ENCODE measurements at places on chromosomes 11 and 22. TPM values are rescaled to one million over a fixed set of nuclear protein-coding genes. Genes with fewer than 3 reads are reported as not detected.

Gene GNG3
- 1.0 TPM for total RNA-seq

Gene ADAMTS8
- 0.66 TPM for total RNA-seq

Gene KCNJ11
- total RNA-seq = 7.6 TPM

Gene GAL
- total RNA-seq = 3.4 TPM

DNA sequence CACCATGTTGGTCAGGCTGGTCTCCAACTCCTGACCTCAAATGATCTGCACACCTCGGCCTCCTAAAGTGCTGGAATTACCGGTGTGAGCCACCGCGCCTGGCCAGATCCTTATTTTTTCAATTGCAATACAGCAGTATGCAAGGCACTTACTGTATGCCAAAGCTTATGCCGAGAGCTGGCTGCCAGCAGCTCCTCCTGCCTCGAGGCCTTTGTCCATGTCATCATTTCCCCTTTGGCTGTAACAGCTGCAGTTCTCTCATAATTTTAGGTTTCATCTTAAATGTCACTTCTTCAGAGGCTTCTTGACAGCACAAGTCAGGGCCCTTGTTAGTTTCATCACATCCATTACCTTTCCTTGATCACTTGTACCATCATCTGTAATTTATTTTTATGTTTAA lies 1.5 kb upstream of the SREBF2 start:
- no peaks in the 10 kb centered on the region for H3K36me3 ChIP-seq
- H3K27me3 ChIP-seq = no peaks in the 10 kb centered on the region

DNA sequence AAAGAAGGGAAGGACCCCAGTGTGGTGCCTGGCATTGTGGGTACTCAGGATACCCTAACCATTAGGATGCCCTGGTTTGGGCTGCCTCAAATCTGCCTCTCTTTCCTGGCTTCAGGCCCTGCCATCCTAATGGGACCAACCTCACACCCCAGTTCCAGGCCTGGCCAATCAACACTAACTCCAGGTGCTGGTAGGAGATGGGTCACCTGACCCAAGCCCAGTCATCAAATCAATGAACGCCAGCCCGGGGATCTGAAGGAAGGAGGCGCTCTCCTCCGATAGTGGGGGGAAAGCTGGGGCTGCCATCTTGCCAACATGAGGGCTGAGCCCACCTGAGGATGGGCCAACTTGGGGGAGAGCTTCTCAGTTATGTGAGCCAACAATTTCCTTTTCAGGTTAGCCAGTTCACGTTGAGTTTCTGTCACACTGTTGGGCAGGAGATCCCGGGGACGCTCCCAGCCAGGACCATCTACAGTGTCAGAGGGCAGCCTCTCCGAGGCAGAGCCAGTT lies 12.7 kb downstream of the MFNG start:
- DNase-seq = no peak
- H3K27me3 ChIP-seq = no peaks in the 10 kb centered on the region
- no peaks in the 10 kb centered on the region for H3K36me3 ChIP-seq
- H3K4me1 ChIP-seq = no peaks in the 10 kb centered on the region
- H3K27ac ChIP-seq = no peak overlapping the region
- H3K4me3 ChIP-seq = no peak overlapping the region

GRCh38 chr11:57566905-57567514 lies 462 bp downstream of the UBE2L6 start:
- peaks cover 19% of the 10 kb centered on the region for H3K4me1 ChIP-seq
- peak overlapping the region; percentile 92 for H3K4me3 ChIP-seq
- no peak for DNase-seq
- peak overlapping the region; percentile 70 for H3K27ac ChIP-seq
- H3K36me3 ChIP-seq = no peaks in the 10 kb centered on the region
- no peaks in the 10 kb centered on the region for H3K27me3 ChIP-seq

DNA sequence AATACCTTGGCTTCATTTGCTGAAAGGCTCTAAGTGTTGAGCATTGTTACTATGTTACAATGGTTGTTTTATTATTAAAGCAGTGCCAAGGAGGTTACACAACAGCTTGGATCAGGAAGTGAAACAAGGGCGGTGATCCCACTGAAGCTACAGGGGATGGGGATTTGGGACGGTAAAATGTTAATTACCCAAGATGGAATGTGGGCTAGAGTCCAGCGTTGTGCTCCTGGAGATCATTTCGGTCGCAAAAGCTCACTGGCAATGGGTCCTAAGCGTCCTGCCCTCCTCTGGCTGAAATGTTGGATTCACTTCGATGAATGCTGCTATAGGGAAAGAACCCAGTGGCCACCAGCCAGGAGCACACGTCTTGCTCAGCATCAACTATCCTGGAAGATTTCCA lies 48.3 kb downstream of the FAM83F start:
- peak; percentile 71 for DNase-seq
- H3K4me1 ChIP-seq = peaks cover 39% of the 10 kb centered on the region
- no peak overlapping the region for H3K4me3 ChIP-seq

DNA sequence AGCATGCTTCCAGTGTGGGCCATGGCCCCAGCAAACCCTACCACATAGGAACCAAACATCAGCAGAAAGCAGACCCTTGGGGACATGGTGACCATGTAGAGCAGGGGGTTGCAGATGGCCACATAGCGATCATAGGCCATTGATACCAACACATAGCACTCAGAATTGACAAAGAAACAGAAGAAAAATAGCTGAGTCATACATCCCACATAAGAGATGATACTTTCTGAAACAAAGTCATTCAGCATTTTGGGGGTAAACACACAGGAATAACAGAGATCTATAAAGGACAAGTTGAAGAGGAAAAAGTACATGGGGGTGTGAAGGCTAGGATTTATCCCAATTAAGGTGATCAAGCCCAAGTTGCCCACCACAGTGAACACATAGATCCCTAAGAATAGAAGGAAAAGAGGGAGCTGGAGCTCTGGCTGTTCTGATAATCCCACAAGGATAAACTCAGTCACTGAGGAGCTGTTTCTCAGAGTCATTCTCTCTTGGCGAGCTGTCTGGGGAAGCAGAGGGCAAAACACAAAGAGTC lies at the start of gene OR8B4:
Gene OR8B4, minus strand, starts transcription at position 488 of the 538 bp plus-strand sequence. Its CDS starts 0 bp downstream, at position 488.
- H3K36me3 ChIP-seq = no peaks in the 10 kb centered on the region
- no peaks in the 10 kb centered on the region for H3K4me1 ChIP-seq
- no peak within 1 kb of the TSS for H3K4me3 ChIP-seq
- H3K27me3 ChIP-seq = no peaks in the 10 kb centered on the region
- no peak within 1 kb of the TSS for H3K27ac ChIP-seq
- DNase-seq = no peak

- DNase-seq = no peak
- no peak overlapping the region for H3K4me3 ChIP-seq
- no peaks in the 10 kb centered on the region for H3K27me3 ChIP-seq
- H3K27ac ChIP-seq = no peak overlapping the region
Measured at GRCh38 chr11:7982582-7983119, 4.5 kb upstream of the EIF3F start.

DNA sequence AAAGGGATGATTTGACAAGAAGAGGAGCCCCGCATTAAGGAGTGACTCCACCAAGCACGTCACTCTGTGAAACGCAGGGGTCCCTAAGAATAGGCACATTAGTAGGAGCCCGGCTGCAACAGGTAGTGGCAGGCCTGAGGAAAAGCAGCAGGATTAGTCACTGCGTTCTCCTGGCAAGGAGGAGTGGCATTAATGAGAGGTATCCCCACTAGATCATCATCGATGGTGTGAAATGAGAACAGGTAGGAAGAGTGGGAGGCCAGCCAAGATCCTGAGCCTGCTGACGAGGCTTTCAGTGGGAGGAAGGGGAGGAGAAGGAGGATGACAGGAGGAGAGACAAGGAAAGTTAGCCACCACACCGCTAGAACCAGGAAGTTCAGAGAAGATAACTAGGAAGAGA lies 38.6 kb downstream of the NRXN2 start:
- peaks cover 20% of the 10 kb centered on the region for H3K4me1 ChIP-seq
- H3K27me3 ChIP-seq = no peaks in the 10 kb centered on the region
- H3K27ac ChIP-seq = no peak overlapping the region
- no peaks in the 10 kb centered on the region for H3K36me3 ChIP-seq
- DNase-seq = no peak
- H3K4me3 ChIP-seq = no peak overlapping the region

DNA sequence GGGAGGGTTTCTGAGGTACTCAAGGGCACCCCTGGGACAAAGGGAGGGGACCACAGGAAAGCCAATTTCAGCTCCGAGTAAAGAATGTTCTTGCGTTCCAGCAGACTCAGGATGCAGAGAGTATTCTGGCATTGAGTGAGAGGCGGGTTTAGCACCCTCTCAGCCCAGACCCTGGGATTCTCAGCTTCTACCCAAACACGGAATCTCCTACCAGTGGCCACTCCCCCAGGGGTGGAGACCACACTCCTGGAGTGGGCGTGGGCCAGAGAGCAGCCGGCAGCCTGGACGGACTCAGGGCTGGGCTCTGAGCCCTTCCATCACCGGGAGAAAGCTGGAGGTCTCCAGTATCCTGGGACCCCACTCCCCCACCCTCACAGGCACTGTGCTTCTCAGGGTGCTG lies 26.1 kb upstream of the TTLL12 start:
- H3K27me3 ChIP-seq = no peaks in the 10 kb centered on the region
- H3K27ac ChIP-seq = no peak overlapping the region
- no peaks in the 10 kb centered on the region for H3K4me1 ChIP-seq

GRCh38 chr11:85869781-85870180 lies 14.6 kb downstream of the CCDC83 start:
- H3K27me3 ChIP-seq = no peaks in the 10 kb centered on the region
- no peak overlapping the region for H3K27ac ChIP-seq
- H3K4me1 ChIP-seq = no peaks in the 10 kb centered on the region
- no peak overlapping the region for H3K4me3 ChIP-seq
- no peak for DNase-seq

- H3K4me3 ChIP-seq = no peak overlapping the region
- H3K27ac ChIP-seq = no peak overlapping the region
- H3K4me1 ChIP-seq = no peaks in the 10 kb centered on the region
- H3K36me3 ChIP-seq = no peaks in the 10 kb centered on the region
- H3K27me3 ChIP-seq = no peaks in the 10 kb centered on the region
- DNase-seq = no peak
Measured at GRCh38 chr22:32733196-32733768, 68.2 kb upstream of the TIMP3 start.

DNA sequence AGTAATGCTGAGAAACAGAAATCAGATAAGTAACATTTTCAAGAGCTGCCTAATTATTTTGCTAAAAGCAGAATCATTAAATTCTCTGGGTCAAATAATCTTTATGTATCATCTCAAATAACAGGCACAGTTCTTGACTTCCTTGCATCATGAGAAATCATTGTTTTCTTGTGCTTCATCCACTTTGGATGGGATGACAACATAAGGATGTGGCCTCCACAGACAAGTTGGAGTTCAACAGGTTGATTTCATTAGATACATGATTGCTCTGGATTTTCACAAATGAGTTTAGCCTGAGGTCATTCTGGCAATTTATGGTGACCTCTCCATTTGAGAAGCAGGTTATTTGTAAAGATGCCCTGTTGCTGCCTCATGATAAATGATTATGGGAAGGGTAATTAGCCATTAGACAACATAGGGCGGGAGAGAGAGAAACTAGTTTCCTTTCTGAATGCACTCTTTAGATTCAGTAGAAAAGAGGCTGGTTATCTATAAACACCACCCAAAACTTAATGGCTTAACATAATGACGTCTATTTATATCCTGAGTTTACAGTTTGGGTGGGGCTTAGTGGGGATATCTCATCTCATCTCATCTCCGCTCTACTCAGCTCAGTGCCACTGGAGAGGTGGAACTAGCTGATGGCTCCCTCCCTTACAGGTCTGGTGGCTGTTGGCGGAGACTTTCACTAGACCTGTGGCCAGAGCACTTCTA lies 35.0 kb upstream of the ADORA2A start:
- peaks cover 7% of the 10 kb centered on the region for H3K4me1 ChIP-seq
- no peaks in the 10 kb centered on the region for H3K36me3 ChIP-seq
- peak overlapping the region; percentile 4 for H3K27ac ChIP-seq
- H3K27me3 ChIP-seq = no peaks in the 10 kb centered on the region
- DNase-seq = no peak

DNA sequence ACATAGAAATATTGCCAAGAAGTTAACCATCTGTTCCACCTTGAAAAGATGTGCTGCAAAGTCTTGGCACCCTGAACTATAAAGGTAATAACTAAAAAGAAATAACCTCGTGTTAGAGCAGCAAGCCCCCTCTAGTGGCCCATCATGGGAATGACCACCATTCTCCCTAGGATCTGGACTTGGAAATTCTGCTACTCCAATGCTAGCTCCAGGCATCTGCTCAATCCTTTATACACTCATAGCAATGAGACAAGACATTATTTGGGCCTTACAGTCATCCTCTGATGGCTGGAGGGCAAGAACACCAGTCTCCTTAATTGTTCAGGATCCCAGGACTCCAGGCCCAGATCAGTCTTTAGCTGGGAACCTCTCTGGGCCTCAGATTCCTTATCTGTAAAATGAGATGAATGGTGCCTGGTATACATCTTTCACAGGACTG lies 76.0 kb downstream of the CWC15 start:
- H3K27me3 ChIP-seq = no peaks in the 10 kb centered on the region
- peak; percentile 58 for DNase-seq
- no peak overlapping the region for H3K4me3 ChIP-seq

DNA sequence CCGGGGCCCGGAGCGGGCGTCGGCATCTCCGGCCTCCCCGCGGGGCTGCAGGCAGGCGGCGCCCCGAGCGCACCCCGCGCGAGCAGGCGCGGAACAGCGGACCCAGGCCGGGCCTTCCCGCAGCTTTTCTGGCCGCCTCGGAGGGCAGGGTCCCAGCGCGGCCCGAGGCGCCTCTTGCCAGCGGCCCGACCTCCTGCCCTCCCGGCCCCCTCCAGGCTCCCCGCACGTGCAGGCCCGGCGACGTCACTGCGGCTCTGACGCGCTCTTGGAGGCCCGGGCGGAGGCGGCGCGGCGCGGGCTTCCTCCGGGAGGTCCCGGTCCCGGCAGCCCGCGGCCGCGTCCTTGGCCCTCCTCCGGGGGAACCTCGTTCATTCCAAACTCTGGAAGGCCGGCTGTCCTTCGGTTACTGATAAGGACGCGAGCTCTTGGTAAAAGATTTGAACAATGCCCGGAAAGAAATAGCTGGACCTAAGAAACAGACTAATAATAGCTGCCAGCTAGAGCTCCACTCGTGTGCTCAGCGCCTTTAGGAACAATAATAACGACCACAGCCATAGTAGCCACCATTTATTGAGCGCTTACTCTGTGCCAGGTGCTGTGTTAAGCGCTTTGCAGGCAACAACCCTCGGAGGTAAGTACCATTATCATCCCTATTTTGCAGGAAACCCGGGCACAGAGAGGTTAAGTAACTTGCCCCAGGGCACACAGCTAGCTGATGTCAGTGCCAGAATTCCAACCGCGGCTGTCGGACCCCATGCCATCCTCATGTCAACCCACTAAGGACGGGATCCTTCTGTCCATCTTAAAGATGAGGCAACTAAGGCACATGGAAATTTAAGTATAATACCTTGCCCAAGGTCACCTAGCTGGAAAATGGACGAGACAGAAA lies 39.1 kb upstream of the CREB3L1 start:
- H3K36me3 ChIP-seq = no peaks in the 10 kb centered on the region
- peak; percentile 65 for DNase-seq
- no peak overlapping the region for H3K4me3 ChIP-seq
- H3K27ac ChIP-seq = no peak overlapping the region
- H3K27me3 ChIP-seq = no peaks in the 10 kb centered on the region
- H3K4me1 ChIP-seq = peaks cover 41% of the 10 kb centered on the region

- no peak overlapping the region for H3K27ac ChIP-seq
- DNase-seq = no peak
- no peaks in the 10 kb centered on the region for H3K36me3 ChIP-seq
- no peaks in the 10 kb centered on the region for H3K27me3 ChIP-seq
- no peak overlapping the region for H3K4me3 ChIP-seq
- H3K4me1 ChIP-seq = peaks cover 5% of the 10 kb centered on the region
Measured at GRCh38 chr11:1655168-1656060, 25.8 kb downstream of the KRTAP5-5 start.

- H3K27me3 ChIP-seq = no peaks in the 10 kb centered on the region
- H3K4me1 ChIP-seq = no peaks in the 10 kb centered on the region
- H3K4me3 ChIP-seq = no peak overlapping the region
- no peak overlapping the region for H3K27ac ChIP-seq
- no peaks in the 10 kb centered on the region for H3K36me3 ChIP-seq
Measured at GRCh38 chr22:47802421-47802820, 1040.0 kb downstream of the TBC1D22A start.

GRCh38 chr11:2837651-2838050 lies 47.9 kb downstream of the CDKN1C start:
- no peaks in the 10 kb centered on the region for H3K36me3 ChIP-seq
- H3K27ac ChIP-seq = no peak overlapping the region
- H3K4me3 ChIP-seq = no peak overlapping the region

Data from body of pancreas (tissue), 4 donors.